ENCODE measurements at places on chromosomes 5 and 9. TPM values are rescaled to one million over a fixed set of nuclear protein-coding genes. Genes with fewer than 3 reads are reported as not detected.

Gene ZNF622
- total RNA-seq, result 25.7 TPM

Gene DDX4
- total RNA-seq, result not detected

Gene ASS1
- total RNA-seq, result 14.3 TPM

Gene WNT8A
- not detected for total RNA-seq

DNA sequence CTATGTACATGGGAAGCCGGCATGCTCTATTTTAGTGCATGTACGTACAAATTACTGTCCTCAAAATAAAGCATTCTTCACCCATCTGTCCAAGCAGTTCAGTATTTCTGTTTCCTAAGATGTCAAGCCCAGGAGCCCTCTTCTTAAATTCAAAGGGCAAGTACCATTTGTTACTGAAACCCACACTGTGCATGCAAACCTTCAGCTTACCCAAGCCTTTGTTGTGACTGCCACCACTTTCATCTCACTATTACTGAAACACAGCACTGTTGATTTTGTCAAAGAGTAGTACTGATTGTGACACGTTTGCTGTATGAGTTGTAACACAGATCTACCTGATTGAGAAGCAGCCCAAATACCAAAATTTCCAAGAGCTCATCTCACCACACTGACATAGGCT lies 390.4 kb upstream of the IZUMO3 start:
- no peak for DNase-seq
- H3K27me3 ChIP-seq, result no peaks in the 10 kb centered on the region
- no peak overlapping the region for H3K4me3 ChIP-seq
- H3K4me1 ChIP-seq, result no peaks in the 10 kb centered on the region

DNA sequence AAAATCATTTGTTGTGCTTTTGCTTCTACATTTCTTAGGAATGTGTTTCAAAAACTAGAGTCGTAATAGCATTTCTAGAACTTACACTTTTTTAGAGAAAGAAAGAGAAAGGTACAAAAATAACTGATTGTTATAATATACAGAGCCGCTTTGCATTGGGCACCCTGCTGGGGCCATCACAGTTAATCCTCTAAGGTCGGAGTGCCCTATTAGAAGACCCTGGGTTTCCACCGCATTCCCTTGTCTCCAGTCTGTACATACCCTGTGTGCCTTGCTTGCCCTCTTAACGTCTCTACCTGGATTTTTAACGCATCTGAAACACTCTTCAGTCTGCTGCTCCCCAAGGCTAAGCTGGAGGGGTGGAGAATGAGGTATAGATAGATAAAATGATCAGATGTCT lies 1.3 kb downstream of the MARVELD2 start:
- no peak for DNase-seq
- H3K4me1 ChIP-seq, result peaks cover 2% of the 10 kb centered on the region
- H3K27me3 ChIP-seq, result no peaks in the 10 kb centered on the region
- H3K4me3 ChIP-seq, result peak overlapping the region; percentile 7
- peaks cover 7% of the 10 kb centered on the region for H3K36me3 ChIP-seq

GRCh38 chr9:98808875-98809274 lies 1.4 kb downstream of the GALNT12 start:
- H3K27me3 ChIP-seq, result no peaks in the 10 kb centered on the region
- no peak for DNase-seq
- H3K4me1 ChIP-seq, result peaks cover 43% of the 10 kb centered on the region
- H3K4me3 ChIP-seq, result peak overlapping the region; percentile 82

DNA sequence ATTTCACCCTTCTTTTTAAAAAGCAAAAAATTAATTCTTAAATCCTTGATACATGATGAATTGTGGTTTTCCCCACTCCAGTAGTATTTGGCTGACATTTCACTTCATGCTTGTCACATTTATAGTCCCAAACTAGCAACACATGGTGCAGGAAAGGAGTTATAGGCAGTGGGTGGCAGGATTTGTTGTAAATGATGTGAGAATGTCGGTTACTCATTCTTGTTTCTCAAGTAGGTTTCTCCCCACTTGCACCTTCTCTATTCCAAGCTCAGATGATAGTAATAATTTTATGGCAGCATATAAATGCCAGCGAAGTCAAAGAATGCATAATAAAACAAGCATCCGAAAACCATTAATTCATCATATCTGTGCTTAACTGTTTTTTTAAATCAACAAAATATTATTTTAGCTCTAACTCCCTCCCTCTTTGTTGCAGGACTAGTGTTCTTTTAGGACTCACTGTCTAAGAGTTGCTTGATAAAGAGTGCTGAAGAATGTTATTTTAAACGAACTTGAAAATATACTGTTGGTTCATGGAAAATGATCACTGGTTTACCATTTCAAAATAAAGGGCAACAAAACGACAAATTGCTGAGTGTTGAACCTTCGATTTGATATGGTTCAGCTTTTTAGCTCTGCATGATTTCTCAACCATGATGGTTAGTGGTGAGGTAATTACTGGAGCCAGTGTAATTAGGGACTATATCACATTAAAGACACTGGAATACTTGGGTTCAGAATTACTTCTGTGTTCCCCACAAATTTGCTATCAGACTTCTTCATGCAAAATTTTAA lies 88.1 kb upstream of the ADAMTSL1 start:
- H3K27ac ChIP-seq, result no peak overlapping the region
- H3K36me3 ChIP-seq, result no peaks in the 10 kb centered on the region

DNA sequence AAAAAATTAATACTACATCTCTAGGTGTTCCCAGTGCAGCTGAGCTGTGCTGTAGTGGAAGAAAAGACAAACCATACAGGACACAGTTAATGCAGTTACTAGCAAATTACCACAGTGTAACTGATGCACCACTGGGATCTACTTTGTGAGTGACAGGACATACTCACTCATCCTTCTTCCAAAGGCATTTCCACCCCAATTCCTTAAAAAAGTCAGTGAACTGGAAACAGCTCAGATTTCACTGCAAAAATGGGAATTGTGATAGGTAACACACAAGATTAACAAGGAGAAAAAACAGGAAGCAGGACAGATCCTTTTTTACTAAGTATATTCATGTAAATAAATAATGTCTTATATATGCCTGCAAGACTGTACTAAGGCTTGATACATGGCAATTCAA lies 109.6 kb downstream of the DMAC1 start:
- DNase-seq, result no peak
- H3K36me3 ChIP-seq, result no peaks in the 10 kb centered on the region
- H3K4me1 ChIP-seq, result no peaks in the 10 kb centered on the region

DNA sequence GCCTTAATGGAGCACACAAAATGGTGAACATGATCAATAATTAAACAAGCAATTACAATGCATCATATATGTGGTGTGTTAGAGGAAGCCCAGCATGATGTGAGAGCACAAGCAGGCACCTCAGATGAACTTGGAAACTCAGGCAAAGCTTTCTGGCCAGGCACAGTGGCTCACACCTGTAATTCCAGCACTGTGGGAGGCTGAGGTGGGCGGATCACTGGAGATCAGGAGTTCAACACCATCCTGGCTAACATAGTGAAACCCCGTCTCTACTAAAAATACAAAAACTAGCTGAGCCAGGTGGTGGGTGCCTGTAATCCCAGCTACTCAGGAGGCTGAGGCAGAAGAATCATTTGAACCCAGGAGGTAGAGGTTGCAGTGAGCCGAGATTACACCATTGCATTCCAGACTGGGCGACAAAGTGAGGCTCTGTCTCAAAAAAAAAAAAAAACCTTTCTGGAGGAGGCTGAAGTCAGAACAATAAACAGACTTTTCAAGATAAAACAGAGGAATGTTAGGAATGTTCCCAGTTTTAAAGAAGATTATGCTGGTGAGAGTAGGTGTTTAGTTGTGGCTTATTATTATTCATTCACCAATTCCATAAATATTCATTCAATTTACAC lies 159.4 kb downstream of the CEMIP2 start:
- no peak overlapping the region for H3K27ac ChIP-seq
- no peak overlapping the region for H3K4me3 ChIP-seq
- H3K27me3 ChIP-seq, result no peaks in the 10 kb centered on the region
- no peaks in the 10 kb centered on the region for H3K4me1 ChIP-seq
- H3K36me3 ChIP-seq, result no peaks in the 10 kb centered on the region

GRCh38 chr9:130987738-130988399 lies 21.1 kb upstream of the LAMC3 start:
- H3K36me3 ChIP-seq, result no peaks in the 10 kb centered on the region
- DNase-seq, result no peak
- no peaks in the 10 kb centered on the region for H3K27me3 ChIP-seq

Data from activated naive CD4-positive, alpha-beta T cell treated with anti-CD3 and anti-CD28 coated beads for 36 hours (primary cell).